Stimulated activated effector memory CD8-positive, alpha-beta T cell treated with anti-CD3 and anti-CD28 coated beads, Interleukin-12 subunit alpha, Interleukin-12 subunit beta, amount 100 ng/mL, for 72 hours (primary cell): ENCODE measurements at places on chromosomes 5 and 9.

GRCh38 chr5:166013415-166013814 is 2278.0 kb upstream of the WWC1 start:
- DNase-seq = no peak

GRCh38 chr5:174318578-174318977 is 273.1 kb downstream of the NSG2 start:
- DNase-seq = no peak

DNA sequence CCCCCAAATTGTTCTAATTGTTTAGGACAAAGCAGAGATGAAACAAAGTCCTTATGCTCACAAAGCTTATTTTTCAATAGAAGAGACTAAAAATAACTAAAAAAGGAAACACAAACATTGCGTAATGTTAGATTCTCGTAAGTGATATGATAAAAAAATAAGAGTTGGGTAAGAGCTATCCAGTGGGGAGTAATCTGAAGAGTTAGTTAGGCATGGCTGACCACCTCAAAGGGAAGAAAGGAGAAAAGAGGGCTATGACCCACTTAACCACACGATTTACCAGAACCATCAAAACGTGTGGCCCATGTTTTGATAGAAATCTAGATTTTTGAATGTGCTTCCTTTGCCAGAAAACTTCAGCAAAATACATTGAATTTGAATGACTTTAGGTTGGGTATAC is 1296.8 kb upstream of the NUDT12 start:
- no peak for DNase-seq

DNA sequence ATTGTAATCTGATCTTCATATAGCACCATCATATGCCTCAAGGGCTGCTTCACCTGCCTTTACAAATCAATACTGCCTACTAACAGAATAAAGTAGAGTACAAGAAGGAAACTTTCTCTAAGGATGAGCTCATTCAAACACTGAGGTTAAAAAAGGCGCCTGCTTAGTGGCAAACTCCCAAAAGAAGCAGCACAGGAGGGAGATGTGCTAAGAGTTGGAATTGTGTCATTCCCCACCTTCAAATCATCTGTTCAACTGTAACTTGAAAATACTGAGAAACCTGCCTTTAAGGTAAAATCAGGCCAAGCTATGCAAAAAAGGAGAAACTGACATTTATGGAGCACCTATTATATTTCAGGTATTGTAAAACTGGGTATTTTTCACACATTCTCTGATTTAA is 560.6 kb downstream of the PTPRD start:
- no peak for DNase-seq

DNA sequence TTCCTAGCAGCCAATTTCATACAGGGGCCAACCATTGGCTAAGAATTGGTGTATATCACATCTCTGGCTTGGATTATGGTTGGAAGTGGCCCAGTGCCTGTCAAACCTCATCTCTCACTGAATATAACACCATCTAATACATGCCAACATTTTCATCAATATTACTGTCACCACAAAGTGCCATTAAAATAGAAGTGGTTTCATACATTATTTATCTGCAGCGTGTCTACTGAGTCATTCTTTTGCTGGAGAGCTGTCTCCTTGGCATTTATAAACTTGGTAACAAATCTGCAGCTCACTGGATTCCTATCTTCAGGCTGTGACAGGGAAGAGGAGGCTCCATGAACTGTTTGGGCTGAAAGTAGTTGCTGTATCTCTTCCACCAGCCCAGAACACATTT is 70.9 kb downstream of the PTTG1 start:
- DNase-seq = no peak

- DNase-seq = peak; percentile 30
These were observed 175.6 kb downstream of the GABBR2 start for GRCh38 chr9:98533132-98533531.

- no peak for DNase-seq
These were observed 80.1 kb upstream of the TNFAIP8 start for GRCh38 chr5:119275601-119276173.

DNA sequence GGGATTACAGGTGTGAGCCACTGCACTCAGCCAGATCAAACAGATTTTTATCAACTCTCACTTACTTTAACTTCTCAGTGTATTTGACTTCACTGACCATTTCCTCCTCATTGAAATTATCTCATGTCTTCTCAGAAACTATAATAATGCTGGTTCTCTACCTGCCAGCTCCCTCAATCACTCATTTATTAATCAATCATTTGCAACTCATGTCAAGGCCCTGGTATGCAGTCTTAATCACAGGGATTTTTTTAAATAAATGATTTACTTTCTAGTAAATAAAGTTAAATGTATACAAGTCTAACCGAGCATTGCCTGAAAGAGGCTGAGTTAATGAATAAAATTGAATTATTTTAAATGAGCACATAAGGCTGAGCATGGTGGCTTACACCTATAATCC is 63.3 kb downstream of the PLPP1 start:
- no peak for DNase-seq

- no peak for DNase-seq
These were observed 284.9 kb downstream of the BNC2 start for GRCh38 chr9:16585591-16585990.

- no peak for DNase-seq
These were observed 152.1 kb upstream of the DHFR start for GRCh38 chr5:80806929-80807328.

GRCh38 chr5:84791730-84792129 is 407.1 kb upstream of the EDIL3 start:
- DNase-seq = no peak

GRCh38 chr9:1722404-1722803 is 292.7 kb upstream of the SMARCA2 start:
- DNase-seq = no peak

DNA sequence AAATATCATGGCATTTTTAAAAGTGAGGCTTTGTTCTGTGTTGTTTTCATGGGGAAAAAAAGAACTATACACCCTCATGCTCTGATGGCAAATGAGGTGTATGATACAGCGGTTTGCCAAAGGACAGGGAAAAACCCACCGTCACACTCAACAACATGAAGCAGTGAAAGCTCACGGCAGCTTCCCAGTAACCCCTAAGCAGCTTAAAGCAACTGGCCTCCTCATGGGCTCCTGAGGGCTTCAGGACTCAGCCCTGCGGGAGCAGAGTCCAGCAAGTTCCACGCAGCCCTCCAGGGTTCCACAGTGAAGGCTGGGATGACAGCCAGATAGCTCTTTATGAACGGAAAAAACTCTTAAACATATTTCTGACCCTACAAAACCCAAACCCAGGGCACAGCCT is 12.9 kb downstream of the BARHL1 start:
- no peak for DNase-seq

GRCh38 chr5:154435226-154435625 is 10.6 kb upstream of the SAP30L start:
- no peak for DNase-seq
